ENCODE measurements at places on chromosomes 1 and 21. TPM values are rescaled to one million over a fixed set of nuclear protein-coding genes. Genes with fewer than 3 reads are reported as not detected.

DNA sequence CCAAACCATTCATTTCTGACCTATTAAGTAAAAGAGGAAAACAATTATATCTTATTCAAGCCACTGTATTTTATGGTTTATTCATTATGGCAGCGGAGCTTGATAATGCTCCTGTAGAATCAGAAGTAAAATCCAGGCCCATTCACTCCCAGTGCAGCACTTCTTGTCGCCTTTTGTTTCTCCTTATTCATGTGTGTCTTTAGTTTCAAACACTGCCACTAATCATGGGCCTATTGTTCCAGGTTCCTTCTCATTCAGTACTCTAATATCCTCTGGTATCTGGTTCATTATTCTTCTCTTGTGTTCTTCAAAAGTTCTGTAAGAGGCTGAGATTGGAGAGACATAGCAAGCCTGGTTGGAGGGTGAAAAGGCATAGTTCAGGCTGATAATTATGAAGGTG is 218.3 kb downstream of the LRRIQ3 start:
- no peak for DNase-seq
- H3K27ac ChIP-seq, result no peak overlapping the region
- H3K4me3 ChIP-seq, result no peak overlapping the region
- H3K4me1 ChIP-seq, result no peaks in the 10 kb centered on the region
- H3K27me3 ChIP-seq, result no peaks in the 10 kb centered on the region

DNA sequence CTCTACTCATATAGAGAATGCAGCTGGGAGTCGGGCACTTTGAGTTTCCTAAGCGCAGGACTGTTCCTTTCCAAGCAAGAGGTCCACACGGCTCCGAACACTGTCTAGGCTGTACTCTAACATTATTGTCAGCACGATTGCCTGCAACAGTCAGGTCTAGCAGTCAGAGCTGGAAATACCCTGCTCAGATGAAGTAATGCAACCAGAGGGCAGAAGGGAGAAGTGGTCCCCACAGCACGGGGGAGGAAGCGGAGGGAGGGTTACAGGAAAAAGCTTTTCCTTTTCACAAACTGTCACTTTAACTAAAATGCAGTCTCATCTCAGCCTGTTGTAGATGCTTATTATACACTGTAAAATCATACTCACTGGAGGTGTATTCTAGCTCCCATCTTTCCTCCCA is 98.9 kb upstream of the SLC44A3 start:
- H3K36me3 ChIP-seq, result no peaks in the 10 kb centered on the region
- H3K27me3 ChIP-seq, result no peaks in the 10 kb centered on the region
- DNase-seq, result peak; percentile 61
- H3K4me3 ChIP-seq, result no peak overlapping the region
- no peak overlapping the region for H3K27ac ChIP-seq
- H3K4me1 ChIP-seq, result no peaks in the 10 kb centered on the region

- no peak overlapping the region for H3K4me3 ChIP-seq
- H3K27ac ChIP-seq, result no peak overlapping the region
- no peaks in the 10 kb centered on the region for H3K27me3 ChIP-seq
- peaks cover 4% of the 10 kb centered on the region for H3K4me1 ChIP-seq
Measured at GRCh38 chr1:226945106-226945857, 5.2 kb downstream of the COQ8A start.

ALX3 gene
- not detected for total RNA-seq

ANXA9 gene
- total RNA-seq, result not detected

MAP10 gene
- 1.8 TPM for total RNA-seq

DNA sequence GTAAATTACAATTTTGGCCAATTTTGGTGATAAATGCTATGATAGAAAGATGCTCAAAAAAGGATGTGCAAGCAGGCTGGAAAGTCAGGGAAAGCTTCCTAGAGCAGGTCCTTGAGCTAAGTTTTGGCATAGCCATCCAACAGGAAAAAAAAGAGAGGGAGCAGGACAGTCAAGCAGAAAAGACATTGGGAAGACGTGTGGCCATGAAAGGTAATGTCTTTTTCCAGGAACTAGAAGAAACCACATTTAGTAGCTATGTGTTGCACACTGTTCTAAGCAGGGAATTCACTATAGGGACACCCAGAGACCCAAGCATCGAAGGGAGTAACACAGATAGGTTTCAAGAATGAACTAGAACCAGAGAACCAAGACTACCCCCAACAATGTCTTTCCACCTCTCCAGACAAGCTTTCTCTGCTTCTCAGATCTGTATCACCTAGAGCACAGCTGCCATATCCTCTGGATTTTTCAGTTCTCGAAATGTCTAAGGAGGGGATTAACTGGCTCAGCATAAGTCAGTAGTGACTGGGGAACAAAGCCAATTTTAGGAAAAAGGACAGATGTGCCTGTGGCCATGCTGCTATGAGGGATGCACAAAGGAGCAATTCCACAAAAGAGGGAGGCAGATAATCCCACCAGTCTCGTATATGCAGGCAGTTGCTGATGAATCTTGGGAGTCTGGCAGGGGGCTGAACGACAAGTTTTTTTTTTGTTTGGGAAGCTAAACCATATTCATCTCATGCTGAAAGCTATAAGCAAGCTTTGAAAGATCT is 97.1 kb upstream of the DAB1 start:
- H3K36me3 ChIP-seq, result no peaks in the 10 kb centered on the region
- no peaks in the 10 kb centered on the region for H3K4me1 ChIP-seq
- H3K27me3 ChIP-seq, result no peaks in the 10 kb centered on the region
- DNase-seq, result no peak

GRCh38 chr21:38909109-38909508 is 103.4 kb downstream of the ETS2 start:
- H3K4me3 ChIP-seq, result no peak overlapping the region
- no peak overlapping the region for H3K27ac ChIP-seq
- DNase-seq, result no peak
- H3K36me3 ChIP-seq, result no peaks in the 10 kb centered on the region
- no peaks in the 10 kb centered on the region for H3K4me1 ChIP-seq

DNA sequence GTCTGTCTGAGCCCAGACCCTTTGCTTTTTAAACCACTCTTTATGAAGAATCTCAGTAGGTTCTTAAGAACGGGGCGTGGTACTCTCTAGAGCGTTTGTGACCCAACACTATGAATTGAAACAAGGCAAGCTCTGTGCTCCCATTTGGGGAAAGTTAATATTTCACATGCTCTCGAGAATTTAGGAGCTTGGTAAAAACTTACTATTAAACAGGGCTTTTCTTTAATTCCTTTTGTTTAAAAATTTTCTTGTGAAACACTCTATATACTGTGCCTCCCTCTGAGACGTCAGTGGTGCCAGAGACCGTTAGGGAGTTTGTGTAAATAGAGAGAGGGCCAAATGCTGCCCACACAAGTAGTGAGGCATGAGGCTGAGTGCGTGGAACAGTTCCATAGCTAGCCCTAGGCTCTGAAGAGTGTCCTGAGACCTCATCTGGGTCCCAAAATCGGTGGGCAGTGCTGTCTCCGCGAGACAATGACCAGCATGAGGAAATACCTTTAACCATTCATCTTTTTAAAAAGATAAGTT is 144.7 kb downstream of the ROR1 start:
- peaks cover 11% of the 10 kb centered on the region for H3K4me1 ChIP-seq
- H3K36me3 ChIP-seq, result no peaks in the 10 kb centered on the region
- H3K27me3 ChIP-seq, result no peaks in the 10 kb centered on the region
- peak overlapping the region; percentile 38 for H3K4me3 ChIP-seq

DNA sequence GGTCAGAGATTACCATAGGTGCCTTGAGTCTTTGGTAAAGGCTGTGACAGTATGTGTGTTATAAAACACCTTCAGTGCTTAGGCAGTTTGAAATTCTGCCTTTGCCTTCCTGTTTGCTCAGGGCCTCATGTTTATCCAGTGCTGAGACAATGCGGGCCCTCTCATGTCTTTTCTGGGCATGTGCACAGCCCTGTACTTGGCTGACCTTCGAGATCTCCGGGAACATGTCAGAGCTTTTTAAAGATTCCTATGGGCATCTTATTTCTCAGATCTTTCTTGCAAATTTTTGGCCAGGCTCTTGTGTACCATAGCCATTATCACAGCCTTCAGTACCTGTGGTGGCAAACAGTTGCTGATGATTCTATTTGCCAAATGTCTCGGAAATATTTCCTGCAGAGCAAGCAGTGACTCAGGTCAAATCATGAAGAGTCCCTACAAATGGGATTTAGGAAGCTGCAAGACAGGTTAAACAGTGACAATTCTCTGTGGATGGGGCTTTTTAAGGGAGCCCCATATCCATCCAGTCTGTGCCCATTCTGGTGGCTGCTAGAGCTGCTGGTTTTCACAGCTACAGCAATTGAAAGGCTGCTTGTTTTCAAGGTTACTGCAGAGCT is 42.1 kb downstream of the HOOK1 start:
- no peak overlapping the region for H3K27ac ChIP-seq
- no peaks in the 10 kb centered on the region for H3K27me3 ChIP-seq
- H3K36me3 ChIP-seq, result no peaks in the 10 kb centered on the region
- H3K4me3 ChIP-seq, result no peak overlapping the region
- no peaks in the 10 kb centered on the region for H3K4me1 ChIP-seq

GRCh38 chr1:64584479-64584878 is 114.5 kb downstream of the CACHD1 start:
- H3K4me3 ChIP-seq, result no peak overlapping the region
- no peaks in the 10 kb centered on the region for H3K4me1 ChIP-seq
- no peaks in the 10 kb centered on the region for H3K27me3 ChIP-seq
- no peak overlapping the region for H3K27ac ChIP-seq
- H3K36me3 ChIP-seq, result no peaks in the 10 kb centered on the region

PYHIN1 gene
- 2.9 TPM for total RNA-seq

DNA sequence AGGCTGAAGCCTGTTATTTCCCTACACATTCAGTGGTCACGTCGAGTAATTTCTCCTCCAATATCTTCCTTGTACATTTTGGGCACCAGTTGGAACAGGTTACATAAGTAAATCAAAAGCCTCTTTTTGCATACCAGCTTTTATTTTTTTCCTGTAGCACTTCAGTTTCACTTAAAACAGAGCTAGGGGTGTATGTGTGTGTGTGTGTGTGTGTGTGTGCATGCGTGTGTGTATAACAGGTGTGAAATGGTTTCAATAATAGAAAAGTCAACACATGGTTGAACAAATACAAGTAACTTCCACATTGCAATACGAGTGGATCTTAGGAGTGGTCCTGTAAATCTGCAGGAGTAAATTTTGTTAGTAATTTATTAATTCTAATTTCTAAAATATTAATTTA is 3.0 kb upstream of the MAN1A2 start:
- no peaks in the 10 kb centered on the region for H3K4me1 ChIP-seq
- no peak overlapping the region for H3K27ac ChIP-seq
- no peaks in the 10 kb centered on the region for H3K36me3 ChIP-seq
- no peak overlapping the region for H3K4me3 ChIP-seq
- no peak for DNase-seq

GRCh38 chr1:150516050-150516591 is 569 bp downstream of the FALEC start:
- DNase-seq, result peak; percentile 44
- H3K4me3 ChIP-seq, result no peak overlapping the region
- H3K27ac ChIP-seq, result no peak overlapping the region
- no peaks in the 10 kb centered on the region for H3K4me1 ChIP-seq

DNA sequence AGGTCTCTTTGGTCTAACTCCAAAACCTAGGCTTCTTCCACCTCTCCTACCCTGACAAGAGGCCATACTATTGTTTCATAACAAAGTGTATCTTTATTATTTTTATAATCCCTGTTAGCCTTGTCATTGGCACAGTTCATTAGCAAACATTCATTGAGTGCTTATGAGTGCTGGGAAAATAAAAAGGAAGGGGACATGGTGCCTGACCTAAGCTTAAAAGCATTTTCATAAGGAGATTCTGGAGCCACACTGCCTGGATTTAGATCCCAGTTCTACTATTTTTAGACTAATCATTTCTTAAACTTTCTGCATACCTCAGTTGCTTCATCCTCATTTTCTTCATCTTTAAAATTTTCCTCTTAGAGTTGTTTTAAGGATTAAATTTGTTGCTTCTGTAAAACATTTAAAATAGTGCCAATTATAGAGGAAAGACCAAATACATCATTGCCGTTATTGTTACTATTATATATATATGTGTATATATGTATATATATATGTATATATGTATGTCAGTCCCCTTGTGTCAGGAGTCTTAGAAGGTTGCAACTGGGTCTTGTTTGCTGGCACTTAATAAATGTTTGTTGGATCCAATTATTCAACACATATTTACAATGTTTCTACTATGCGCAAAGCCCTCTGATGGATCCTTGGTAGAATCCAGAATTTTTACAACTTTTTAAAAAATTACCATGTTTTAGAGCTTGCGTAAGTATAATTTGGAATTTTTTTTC is 250.9 kb upstream of the SGIP1 start:
- no peak overlapping the region for H3K4me3 ChIP-seq
- H3K4me1 ChIP-seq, result peaks cover 1% of the 10 kb centered on the region
- H3K27ac ChIP-seq, result no peak overlapping the region
- no peak for DNase-seq

- no peaks in the 10 kb centered on the region for H3K36me3 ChIP-seq
- no peak overlapping the region for H3K4me3 ChIP-seq
- DNase-seq, result no peak
- H3K27ac ChIP-seq, result no peak overlapping the region
Measured at GRCh38 chr1:204368996-204369726, 9.4 kb upstream of the PLEKHA6 start.

- no peak for DNase-seq
- H3K27ac ChIP-seq, result no peak overlapping the region
- H3K4me1 ChIP-seq, result no peaks in the 10 kb centered on the region
- H3K4me3 ChIP-seq, result no peak overlapping the region
Measured at GRCh38 chr1:37813529-37814145, 5.6 kb upstream of the YRDC start.

- peak within 1 kb of the TSS; percentile 54 for H3K27ac ChIP-seq
- no peaks in the 10 kb centered on the region for H3K4me1 ChIP-seq
- H3K27me3 ChIP-seq, result no peaks in the 10 kb centered on the region
- peaks cover 2% of the 10 kb centered on the region for H3K36me3 ChIP-seq
Measured at GRCh38 chr1:153774780-153775457, at the start of gene SLC27A3. SLC27A3 (plus strand) TSS chr1:153775407; CDS start chr1:153775498, 91 bp downstream.

CAMK2N1 gene
- total RNA-seq, result 11.5 TPM

DNA sequence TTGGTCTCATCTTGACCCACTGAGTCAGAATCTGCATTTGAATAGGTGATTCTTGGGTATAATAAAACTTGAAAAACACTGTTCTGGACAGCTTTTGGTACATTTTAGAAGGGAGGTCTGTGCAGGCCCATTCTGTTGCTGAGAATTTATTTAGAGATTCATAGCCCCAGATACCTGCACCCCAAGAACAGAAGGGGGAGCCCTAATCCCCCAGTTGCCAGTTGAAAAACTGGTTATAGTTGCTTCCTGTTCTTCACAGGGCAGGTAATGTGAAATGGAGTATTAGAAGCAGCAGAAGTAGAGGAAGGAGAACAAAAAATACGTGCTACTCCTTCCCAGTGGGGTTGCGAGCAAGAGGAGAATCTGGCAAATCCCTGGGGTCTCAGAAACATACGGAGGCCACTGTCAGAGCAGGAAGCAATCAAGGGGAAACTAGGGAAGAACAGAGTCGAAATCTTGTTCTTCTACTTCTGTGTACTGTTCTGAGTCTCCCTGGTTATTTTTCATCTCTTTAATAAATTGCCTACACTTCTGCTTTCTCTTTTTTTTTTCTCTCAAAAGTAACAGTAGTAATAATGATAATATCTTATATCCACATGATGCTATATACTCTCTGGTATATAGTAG is 4.6 kb upstream of the CLCA2 start:
- DNase-seq, result no peak
- no peaks in the 10 kb centered on the region for H3K27me3 ChIP-seq
- H3K27ac ChIP-seq, result no peak overlapping the region
- H3K4me1 ChIP-seq, result no peaks in the 10 kb centered on the region
- H3K4me3 ChIP-seq, result no peak overlapping the region
